Neural progenitor cell (in vitro differentiated cells): ENCODE measurements at places on chromosomes 1 and 21. TPM values are rescaled to one million over a fixed set of nuclear protein-coding genes. Genes with fewer than 3 reads are reported as not detected.

DNA sequence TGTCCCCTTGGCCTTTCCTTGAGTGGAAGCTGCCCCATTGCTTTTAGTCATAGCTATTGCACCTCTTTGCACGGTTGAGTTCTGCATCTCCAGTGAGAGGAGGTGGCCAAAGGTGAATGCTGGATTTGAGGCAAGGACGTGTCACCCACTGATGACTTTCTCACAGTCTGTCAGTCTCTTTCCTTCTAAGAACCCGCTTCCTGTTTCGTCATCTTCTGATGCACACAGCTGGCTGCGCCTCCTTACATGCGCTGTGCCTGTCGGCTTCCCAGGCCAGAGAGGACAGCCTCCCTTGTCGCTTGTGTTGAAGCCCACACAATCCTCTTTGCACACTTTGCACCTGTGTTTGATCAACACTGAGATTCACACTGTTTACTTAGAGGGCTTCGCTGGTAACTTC is 41.8 kb upstream of the PWP2 start:
- peaks cover 11% of the 10 kb centered on the region for H3K4me1 ChIP-seq
- no peak overlapping the region for H3K4me3 ChIP-seq
- no peaks in the 10 kb centered on the region for H3K27me3 ChIP-seq
- H3K27ac ChIP-seq, result no peak overlapping the region

DNA sequence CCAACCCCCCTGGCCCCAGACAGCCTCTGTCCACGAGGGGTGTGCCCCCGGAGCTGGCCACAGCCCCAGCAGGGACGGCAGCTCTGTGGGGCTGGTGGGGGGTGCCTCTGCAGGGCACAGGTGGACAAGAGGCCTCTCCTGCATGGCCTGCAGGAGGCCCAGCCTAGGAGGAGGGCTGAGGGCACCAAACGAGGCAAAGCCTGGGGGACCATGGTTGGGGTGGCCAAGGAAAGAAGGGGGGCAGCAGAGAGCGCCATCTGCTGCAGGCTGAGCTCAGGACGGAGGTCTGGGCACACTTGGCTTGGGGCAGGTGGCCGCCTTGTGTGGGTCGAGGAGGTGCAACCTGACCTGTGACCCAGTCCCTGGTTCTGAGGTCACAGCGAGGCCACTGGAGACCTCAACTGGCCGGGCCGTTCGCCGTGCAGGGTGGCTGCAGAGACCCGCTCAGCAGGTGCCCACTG is 27.3 kb downstream of the RRP1 start:
- DNase-seq, result no peak
- no peak overlapping the region for H3K27ac ChIP-seq
- H3K4me3 ChIP-seq, result no peak overlapping the region
- H3K36me3 ChIP-seq, result no peaks in the 10 kb centered on the region

DNA sequence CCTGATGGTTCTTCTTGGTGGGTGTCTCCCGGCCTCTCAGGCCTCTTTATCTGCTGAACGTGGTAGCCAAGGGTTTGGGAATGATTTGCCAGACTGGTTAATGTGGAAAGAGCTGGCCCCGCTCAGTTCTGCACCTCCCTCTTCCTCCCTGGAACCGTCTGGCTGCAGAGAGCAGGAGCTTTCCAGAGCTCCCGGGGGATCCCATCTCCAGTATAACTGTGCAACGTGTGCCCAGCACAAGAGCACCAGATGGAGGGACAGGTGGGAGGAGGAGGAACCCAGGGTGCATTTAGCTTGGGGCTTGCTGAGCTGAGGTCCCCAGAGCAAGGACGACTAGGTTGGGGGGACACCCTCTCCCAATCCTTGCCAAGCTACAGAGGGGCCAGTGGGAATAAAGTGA is 5.0 kb downstream of the TFF1 start:
- H3K27me3 ChIP-seq, result no peaks in the 10 kb centered on the region
- DNase-seq, result no peak

GRCh38 chr1:54800899-54801759 is at the start of gene TTC22:
TTC22 (minus strand) TSS chr1:54801323; CDS start chr1:54801163, 160 bp downstream.
- no peaks in the 10 kb centered on the region for H3K4me1 ChIP-seq
- H3K27me3 ChIP-seq, result peaks cover 27% of the 10 kb centered on the region
- DNase-seq, result peak; percentile 39

GJA5 gene
- total RNA-seq, result 0.11 and 0.12 TPM in 2 replicates

DNA sequence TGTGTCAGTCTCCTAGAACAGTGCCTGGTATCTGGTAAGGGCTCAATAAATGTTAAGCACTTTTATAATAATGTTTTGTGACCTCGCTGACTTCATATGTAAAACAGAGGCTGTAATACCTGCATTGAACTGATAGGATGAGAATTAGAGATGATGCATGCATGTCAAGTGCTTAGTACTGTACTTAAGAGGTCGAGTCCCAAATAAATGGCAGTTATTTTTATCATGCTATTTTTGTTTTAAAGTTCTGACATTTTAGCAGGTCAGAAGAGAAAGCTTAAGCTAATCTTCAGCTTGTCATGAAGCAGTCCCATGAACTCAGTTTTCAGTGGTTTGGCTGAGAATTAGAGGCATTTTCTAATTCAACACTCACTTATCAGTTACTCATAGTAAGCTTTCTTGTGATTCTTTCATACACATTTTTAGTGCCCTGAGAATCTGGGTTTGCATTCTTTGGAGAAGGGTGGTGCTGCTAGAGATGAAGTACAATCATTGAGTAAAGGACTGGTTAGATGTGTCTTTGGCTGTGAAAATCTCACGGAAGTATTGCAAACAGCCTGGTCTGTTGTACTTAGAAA is 75.7 kb upstream of the RAVER2 start:
- no peaks in the 10 kb centered on the region for H3K27me3 ChIP-seq
- no peaks in the 10 kb centered on the region for H3K36me3 ChIP-seq
- H3K4me3 ChIP-seq, result no peak overlapping the region
- H3K4me1 ChIP-seq, result peaks cover 5% of the 10 kb centered on the region
- DNase-seq, result no peak
- no peak overlapping the region for H3K27ac ChIP-seq

DNA sequence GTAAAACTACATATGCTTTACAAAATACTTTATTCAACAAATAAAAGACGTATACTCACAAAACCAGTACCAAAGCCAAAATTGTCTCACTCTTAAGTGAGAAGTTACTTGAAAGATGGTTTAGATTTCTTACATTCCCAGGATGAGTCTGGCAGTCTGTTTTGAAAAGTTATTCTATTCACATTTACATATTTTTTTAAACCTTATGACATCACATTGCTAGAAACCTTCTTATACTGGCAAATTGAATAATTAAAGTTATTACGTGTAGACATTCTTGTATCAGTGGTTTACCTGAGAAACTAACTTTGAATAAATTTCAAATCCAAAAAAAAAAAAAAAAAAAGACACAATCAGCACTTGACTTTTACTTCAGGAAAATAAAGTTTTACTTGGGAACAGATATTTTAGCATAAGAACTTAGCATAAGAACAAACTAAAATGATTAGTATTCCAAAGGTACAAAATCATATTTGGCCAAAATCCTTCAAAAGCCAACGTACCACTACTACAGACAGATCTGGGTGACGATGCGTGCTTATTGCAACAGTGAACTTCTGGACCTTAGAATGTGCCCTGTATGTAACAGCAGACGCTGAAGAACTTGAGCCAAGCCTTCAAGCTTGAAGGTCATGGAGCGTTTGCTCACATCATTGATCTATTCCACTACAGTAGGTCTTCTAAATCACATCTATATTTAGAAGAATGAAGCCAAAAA is 2.5 kb downstream of the CDC42BPA start:
- H3K4me1 ChIP-seq, result peaks cover 34% of the 10 kb centered on the region
- peak overlapping the region; percentile 89 for H3K4me3 ChIP-seq
- H3K27me3 ChIP-seq, result no peaks in the 10 kb centered on the region
- H3K27ac ChIP-seq, result no peak overlapping the region
- DNase-seq, result peak; percentile 16

- peaks cover 13% of the 10 kb centered on the region for H3K4me1 ChIP-seq
- no peak for DNase-seq
- no peaks in the 10 kb centered on the region for H3K36me3 ChIP-seq
- peaks cover 11% of the 10 kb centered on the region for H3K27me3 ChIP-seq
- no peak overlapping the region for H3K4me3 ChIP-seq
These were observed 40.9 kb upstream of the LRRN2 start for GRCh38 chr1:204726478-204726877.

GRCh38 chr1:177966199-177966598 is 3.7 kb downstream of the SEC16B start:
- H3K27me3 ChIP-seq, result no peaks in the 10 kb centered on the region
- no peak overlapping the region for H3K27ac ChIP-seq
- H3K4me3 ChIP-seq, result no peak overlapping the region
- no peaks in the 10 kb centered on the region for H3K36me3 ChIP-seq

FAM163A gene
- total RNA-seq, result 0.11 and 0.40 TPM in 2 replicates

- H3K36me3 ChIP-seq, result no peaks in the 10 kb centered on the region
- no peak for DNase-seq
- no peak overlapping the region for H3K4me3 ChIP-seq
These were observed 42.8 kb upstream of the USP24 start for GRCh38 chr1:55257958-55258357.

- H3K36me3 ChIP-seq, result no peaks in the 10 kb centered on the region
- H3K27ac ChIP-seq, result no peak overlapping the region
- DNase-seq, result no peak
These were observed 109.7 kb upstream of the ZBTB40 start for GRCh38 chr1:22341791-22342605.

FAM177B gene
- total RNA-seq, result not detected in 2 replicates

GRCh38 chr1:166193057-166193698 is 26.4 kb upstream of the FAM78B start:
- no peaks in the 10 kb centered on the region for H3K36me3 ChIP-seq
- peak; percentile 18 for DNase-seq
- no peaks in the 10 kb centered on the region for H3K4me1 ChIP-seq
- no peak overlapping the region for H3K27ac ChIP-seq

GRCh38 chr1:15036101-15036500 is 117.4 kb upstream of the TMEM51 start:
- H3K36me3 ChIP-seq, result no peaks in the 10 kb centered on the region
- no peak for DNase-seq
- no peak overlapping the region for H3K27ac ChIP-seq
- no peaks in the 10 kb centered on the region for H3K27me3 ChIP-seq
- H3K4me3 ChIP-seq, result no peak overlapping the region

GRCh38 chr1:30302858-30303257 is 420.5 kb downstream of the MATN1 start:
- H3K4me1 ChIP-seq, result no peaks in the 10 kb centered on the region
- H3K27me3 ChIP-seq, result no peaks in the 10 kb centered on the region
- no peak overlapping the region for H3K27ac ChIP-seq
- H3K4me3 ChIP-seq, result no peak overlapping the region
- no peaks in the 10 kb centered on the region for H3K36me3 ChIP-seq

- peaks cover 21% of the 10 kb centered on the region for H3K4me1 ChIP-seq
- DNase-seq, result no peak
- no peaks in the 10 kb centered on the region for H3K36me3 ChIP-seq
- H3K4me3 ChIP-seq, result peak overlapping the region; percentile 72
- H3K27ac ChIP-seq, result peak overlapping the region; percentile 97
- H3K27me3 ChIP-seq, result no peaks in the 10 kb centered on the region
These were observed 648 bp upstream of the DR1 start for GRCh38 chr1:93344886-93345632.
